Spleen (tissue), 13 donors: ENCODE measurements at places on chromosomes 5 and 9.

GRCh38 chr5:132293992-132294727, at the start of gene SLC22A4:
SLC22A4 (plus strand) TSS chr5:132294394; CDS start chr5:132294617, 223 bp downstream.
- DNase-seq: peak; percentile 95

- DNase-seq: no peak
Observed at GRCh38 chr5:113450929-113451328, 16.1 kb upstream of the TSSK1B start.

GRCh38 chr5:176639981-176640380, 7.3 kb upstream of the TSPAN17 start:
- no peak for DNase-seq

- DNase-seq: no peak
Observed at GRCh38 chr5:16736158-16736995, 119.6 kb upstream of the RETREG1 start.
